ENCODE measurements at places on chromosomes 1 and 21. TPM values are rescaled to one million over a fixed set of nuclear protein-coding genes. Genes with fewer than 3 reads are reported as not detected.

Gene B3GALT5
- total RNA-seq: not detected

Gene SPRR2F
- total RNA-seq: not detected

Gene C21orf58
- 1.4 TPM for total RNA-seq

Gene OR6K3
- total RNA-seq: not detected

Gene ABCB10
- 12.3 TPM for total RNA-seq

Gene TMCC2
- total RNA-seq: 1.3 TPM

Gene DPT
- 0.18 TPM for total RNA-seq

Gene CLCA4
- not detected for total RNA-seq

Gene LGR6
- total RNA-seq: not detected

Gene RAB3B
- total RNA-seq: 7.0 TPM

Gene PRRX1
- 32.9 TPM for total RNA-seq

Gene IL20
- not detected for total RNA-seq
